ENCODE measurements at places on chromosomes 6 and 20.

GRCh38 chr6:4360920-4361319, 225.5 kb upstream of the ECI2 start:
- no peak for DNase-seq

GRCh38 chr6:88441346-88441745, 275.2 kb upstream of the CNR1 start:
- DNase-seq, result no peak

GRCh38 chr6:38482466-38482865, 157.3 kb downstream of the BTBD9 start:
- DNase-seq, result no peak

GRCh38 chr6:87066449-87067333, 28.2 kb downstream of the CGA start:
- peak; percentile 29 for DNase-seq

DNA sequence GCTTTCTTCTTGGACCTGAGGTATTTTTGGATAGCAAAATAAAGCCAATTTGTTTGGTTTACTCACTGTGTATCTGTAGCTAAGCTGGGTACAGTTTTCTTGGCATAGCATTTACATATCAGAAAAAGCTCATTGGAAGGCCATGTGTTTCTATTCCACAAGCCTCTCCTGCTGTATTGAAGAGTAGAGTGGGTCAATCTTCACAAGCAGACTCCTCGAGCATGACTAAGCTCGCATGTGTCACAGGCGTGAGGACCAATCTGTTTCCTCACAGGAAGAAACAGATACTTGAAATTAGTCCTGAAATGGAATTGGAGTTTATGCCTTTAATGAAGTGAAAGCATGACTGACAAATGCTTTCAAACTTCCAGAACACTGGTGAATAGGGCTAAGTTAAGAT, 1279.0 kb upstream of the MAP3K7 start:
- DNase-seq, result no peak

DNA sequence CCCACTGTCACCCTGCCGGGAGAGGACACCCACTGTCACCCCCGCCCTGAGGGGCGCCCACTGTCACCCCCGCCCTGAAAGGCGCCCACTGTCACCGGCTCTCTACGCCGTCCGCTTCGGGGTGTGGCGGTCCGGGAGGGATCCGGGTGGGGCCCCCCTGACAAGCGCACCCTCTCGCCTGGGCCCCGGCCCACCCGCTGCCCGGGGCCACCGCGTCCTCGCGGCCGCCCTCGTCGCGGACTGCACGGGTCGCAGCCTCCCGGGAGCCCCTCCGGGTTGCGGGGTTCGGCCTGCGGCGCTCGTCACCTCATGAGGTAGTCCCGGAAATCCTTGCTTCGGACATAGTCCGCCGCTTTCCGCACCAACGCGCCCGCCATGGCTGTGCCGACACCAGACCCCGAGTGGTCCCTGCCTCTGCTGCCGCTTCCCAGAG, 224 bp downstream of the MPC1 start:
- no peak for DNase-seq

GRCh38 chr20:24493661-24494459, 24.4 kb downstream of the SYNDIG1 start:
- DNase-seq, result no peak

GRCh38 chr6:155213611-155214372, 50.0 kb upstream of the CLDN20 start:
- no peak for DNase-seq

- no peak for DNase-seq
Measured at GRCh38 chr20:4569092-4569491, 152.6 kb upstream of the PRND start.

GRCh38 chr20:30816182-30816645, 441.2 kb upstream of the DEFB115 start:
- no peak for DNase-seq

DNA sequence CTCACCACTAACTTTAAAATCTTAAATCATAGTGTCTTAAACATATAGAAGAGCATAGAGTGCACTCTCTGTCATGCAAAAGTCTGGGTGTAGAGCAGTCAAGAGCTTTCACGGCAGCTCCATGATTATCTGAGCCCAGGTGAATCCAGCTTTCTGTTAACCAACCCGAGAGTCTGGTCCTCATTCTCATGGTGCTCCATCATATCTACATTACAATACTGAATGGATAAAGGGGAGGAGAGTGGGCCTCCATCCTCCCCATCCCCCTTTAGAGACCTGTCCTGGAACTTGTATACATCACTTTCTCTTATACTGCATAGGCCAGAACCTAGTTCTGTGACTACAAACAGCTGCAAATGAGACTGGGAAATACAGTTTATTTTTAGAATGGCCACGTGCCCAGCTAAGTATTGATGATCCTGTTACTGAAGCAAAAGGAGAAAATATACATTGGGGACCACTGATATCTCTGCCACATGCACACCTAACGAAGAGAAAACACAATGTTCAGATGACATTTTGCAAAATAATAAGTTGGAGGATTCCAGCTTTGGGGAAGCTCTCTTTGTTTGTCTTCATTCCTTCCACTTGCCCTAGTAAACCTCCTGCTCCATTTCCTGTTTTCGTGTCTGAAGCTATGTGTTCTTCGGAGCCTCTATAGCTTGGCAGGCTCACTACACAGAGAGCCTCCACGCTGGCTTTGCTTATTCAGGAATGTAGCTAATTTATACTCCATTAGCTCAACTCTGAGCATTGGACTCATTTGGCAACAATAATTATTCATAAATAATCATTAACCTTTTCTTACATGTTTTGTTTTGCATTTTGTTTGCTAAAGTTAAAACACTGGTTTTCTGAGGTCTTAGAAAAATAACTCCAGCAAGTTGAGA, 110.1 kb downstream of the IYD start:
- DNase-seq, result no peak

GRCh38 chr20:17848249-17849048, 120.1 kb downstream of the SNX5 start:
- DNase-seq, result no peak

DNA sequence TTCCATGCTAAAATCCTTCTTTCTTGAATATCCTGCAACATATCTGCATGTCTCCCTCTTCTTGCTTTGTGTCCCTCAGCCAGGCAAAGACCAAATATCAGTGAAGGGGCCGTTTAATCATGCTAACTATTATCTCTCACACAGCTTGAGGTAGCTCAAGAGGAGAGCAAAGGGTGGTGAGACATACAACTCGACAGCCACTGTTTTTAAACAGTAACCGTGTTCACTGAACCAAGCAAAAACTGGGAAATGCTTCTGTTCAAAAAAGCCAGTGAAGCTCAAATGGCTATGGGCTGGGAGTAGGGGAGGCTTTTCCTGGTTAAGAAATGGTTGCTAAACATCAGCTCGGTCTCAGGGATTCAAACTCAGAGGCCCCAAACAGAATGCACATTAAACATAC, 83.4 kb downstream of the MAP7 start:
- no peak for DNase-seq

GRCh38 chr20:10863337-10864060, 189.7 kb upstream of the JAG1 start:
- DNase-seq, result no peak

GRCh38 chr20:60851826-60852704, 400.0 kb upstream of the CDH4 start:
- DNase-seq, result no peak

GRCh38 chr6:6392214-6393068, 72.0 kb upstream of the F13A1 start:
- DNase-seq, result no peak

- DNase-seq, result peak; percentile 16
Measured at GRCh38 chr20:54668271-54669039, 193.1 kb downstream of the DOK5 start.

GRCh38 chr6:62516291-62517141, 230.5 kb upstream of the KHDRBS2 start:
- no peak for DNase-seq

DNA sequence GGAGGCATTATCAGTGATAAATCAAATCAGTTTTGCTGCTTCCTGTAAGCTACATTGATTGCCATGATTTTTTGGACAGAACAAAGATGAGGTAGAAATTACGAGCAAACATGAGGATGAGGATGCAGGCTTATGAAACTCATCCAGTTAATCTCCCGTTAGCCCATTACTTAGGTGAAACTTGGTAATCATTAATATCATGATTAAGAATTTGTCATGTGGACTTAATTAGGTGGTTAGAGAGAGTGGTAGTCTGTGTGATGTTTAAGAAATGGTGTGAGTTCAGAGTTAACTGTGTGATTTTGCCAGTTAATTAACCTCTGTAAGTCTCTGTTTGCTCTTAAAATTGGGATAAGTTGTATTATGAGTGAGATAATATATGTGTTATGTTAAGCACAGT, 62.0 kb downstream of the TSPYL4 start:
- no peak for DNase-seq

- DNase-seq, result no peak
Measured at GRCh38 chr6:142773324-142773723, 171.7 kb downstream of the HIVEP2 start.

- no peak for DNase-seq
Measured at GRCh38 chr6:34317172-34317477, 68.3 kb upstream of the SMIM29 start.

DNA sequence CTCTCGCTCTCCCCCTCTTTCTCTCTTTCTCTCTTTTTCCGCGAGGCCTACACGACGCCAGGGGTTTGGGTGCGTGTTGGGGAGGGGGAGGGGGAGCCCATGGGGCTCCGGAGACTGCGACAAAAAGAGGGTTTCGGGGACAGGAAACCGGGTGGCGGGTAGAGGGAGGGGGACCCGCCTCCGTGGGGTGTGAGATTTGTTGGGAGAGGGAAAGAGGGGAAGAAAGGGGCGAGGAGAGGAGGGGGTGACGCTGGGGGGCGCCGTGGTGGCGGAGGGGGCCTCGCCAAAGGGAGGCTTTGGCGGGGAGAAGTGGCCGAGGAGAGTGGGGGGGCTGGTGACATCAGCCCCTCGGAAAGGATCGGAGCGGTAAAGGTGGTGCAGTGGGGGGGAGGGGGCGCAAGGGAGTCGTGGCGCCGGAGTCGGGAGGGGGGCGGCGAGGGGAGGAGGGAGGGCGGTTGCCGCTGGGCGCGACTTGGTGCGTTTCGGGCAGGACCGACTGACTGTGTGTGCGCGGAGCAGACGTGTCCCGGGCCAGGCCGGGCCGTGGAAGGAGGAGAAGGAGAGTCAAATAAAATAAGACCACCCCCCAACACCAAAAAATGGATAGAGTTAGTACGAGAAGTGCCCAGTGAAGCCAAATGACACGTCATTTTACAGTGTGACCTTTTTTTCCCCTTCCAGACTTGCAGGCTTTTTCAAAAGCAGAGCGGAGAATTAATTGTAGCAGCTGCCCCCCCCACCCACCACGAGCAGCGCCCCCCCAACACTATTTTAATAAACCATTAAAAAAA, 39.8 kb downstream of the GNAS start:
- peak; percentile 56 for DNase-seq

DNA sequence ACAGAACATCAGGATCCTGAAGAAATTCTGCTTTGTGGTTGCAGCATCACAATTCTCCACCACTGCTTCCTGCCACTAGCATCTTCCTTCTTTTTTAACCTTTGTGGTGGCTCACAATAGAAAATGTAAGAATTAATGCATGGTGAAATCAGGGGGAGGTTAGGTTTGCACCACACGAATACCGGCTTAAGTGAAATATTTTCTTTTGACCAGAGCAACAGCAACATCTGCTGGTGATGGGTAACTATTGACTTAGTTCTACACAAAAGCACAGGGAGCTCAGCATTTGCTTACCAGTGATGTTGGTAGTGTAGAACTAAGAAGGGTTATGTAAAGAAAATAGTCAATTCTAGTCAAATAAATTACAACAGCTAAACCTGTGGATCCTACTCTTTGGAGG, 280.5 kb downstream of the SYNE1 start:
- DNase-seq, result peak; percentile 9

DNA sequence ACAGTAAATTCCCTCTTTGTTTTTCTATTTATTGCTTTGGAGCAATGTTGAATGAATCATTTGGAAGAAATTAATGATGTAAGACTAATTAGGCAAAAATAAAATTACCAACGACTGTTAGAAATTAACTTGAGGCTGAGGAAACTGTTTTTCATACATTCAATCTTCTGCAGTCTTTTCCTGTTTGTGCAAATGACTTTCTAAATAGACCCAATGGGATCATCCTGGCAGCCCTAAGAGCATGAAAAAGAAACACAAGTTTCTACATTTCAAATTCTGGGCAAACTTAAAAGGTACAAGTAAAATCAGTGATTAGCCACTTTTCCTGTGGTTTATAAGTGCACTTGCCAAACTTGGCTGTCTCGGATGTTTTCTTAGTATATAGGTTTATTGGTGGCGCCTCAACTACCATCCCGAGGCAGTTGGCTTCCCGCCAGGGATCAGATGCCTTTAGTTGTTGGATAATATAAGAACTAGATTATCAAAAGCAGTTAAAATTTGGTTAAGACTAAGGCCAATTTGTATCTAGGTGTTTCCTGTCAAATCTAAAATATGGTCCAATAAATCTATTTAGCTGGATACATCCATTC, 181.2 kb downstream of the ISM1 start:
- no peak for DNase-seq
